ENCODE measurements at places on chromosomes 5 and 9.
A peak's percentile ranks its signal among the peaks of the same experiment; 100 is the strongest.

DNA sequence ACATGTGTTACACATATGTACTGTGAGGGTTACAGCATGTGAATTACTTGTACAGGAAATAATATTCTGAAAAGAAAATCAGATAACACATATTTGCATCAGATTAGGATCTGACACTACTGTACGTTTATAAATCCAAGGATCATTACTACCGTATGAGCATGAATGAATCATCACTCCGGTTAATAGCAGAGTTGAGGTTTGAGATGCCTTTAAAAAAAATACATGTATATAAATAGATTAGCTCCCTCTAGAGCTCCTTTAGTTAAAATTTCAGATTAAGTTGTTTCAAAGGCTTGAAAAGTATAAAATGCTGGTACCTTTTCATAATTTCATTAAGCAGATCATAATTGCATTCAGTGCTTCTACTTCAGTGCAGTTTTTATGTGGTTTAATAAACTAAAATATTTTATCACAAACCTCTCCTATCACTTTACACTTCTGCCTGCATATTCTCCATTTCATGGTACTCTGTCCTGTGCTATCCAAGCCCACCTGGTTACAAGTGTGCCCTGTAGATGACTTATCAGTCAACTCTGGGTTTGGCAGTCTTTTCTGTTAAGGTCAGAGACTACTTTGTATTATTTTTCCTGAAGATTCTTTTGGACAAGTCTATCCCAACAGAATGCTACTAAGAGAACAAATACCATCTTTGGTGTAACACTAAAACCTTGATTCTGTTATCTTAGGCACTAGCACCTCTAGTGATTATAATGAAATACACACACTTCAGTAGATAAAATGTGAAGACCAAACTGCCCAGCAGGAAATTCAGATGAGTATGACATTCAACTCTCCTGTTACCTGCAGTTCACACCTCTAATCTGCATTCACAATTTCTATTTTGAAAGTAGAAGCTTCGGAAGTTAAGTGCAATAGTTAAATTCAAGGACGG, 48.0 kb upstream of the POU5F2 start:
- no peak for DNase-seq

DNA sequence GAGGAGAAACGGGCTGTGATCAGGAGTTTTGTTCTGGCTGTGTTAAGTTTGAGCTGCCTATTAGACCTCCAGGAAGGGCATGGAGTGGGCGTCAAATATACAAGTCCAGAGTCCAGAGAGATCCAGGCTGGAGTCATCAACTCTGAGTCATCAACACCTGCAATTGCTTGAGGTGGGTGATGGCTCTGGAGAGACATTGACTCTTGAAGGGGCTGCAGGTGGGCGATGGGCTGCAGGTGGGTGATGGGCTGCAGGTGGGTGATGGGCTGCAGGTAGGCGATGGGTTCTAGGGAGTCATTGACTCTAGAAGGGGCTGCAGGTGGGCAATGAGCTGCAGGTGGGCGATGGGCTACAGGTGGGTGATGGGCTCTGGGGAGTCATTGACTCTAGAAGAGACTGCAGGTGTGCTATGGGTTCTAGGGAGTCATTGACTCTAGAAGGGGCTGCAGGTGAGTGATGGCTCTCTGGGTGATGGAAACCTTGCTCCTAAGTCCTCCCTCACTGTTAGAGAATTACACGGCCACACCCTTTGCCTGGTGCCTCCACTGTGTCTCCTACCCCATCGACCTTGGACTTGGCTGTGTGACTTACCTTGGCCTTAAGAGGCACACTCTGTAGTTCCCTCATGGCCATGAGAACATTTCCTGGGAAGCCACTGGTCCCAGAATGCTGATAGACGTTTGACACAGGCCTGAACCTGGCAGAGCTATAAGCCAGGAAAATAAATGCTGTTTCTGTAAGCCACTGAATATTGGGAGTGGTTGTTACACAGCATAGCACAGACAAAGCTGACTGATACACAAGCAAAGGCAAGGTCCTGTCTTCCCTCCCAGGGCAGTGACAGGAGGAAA, 10.4 kb upstream of the FIBCD1 start:
- no peak for DNase-seq

DNA sequence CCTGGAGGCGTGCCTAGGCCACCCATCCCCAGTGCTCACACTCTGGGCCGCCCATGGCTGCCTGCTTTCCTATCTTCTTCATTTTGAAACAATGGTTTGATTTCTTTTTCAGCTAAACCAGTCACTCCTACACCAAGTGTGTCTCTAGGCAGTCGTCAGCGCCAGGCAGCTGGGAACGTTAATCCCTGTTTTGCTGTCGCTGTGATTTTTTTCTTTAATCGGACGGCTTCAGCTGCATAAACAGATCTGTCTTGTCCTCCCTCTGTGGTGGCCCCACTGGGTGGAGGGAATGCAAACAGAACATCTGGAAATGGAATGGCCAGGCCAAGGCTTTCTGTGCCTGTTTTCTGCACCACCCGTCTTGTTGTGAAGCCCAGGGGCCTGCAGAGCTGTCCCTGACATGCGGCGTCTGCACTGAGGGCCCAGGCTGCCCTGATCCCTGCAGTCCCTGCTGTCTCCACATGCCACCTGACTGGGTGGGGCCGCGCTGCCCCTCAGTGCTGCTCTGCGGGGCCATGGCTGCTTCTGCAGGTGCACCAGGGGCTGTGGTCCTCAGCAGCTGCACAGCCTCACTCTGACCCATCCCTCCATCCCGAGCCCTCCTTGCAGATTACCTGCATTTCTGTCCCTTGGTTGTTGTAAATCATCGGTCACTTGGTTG, 51.5 kb downstream of the WNK2 start:
- no peak for DNase-seq

DNA sequence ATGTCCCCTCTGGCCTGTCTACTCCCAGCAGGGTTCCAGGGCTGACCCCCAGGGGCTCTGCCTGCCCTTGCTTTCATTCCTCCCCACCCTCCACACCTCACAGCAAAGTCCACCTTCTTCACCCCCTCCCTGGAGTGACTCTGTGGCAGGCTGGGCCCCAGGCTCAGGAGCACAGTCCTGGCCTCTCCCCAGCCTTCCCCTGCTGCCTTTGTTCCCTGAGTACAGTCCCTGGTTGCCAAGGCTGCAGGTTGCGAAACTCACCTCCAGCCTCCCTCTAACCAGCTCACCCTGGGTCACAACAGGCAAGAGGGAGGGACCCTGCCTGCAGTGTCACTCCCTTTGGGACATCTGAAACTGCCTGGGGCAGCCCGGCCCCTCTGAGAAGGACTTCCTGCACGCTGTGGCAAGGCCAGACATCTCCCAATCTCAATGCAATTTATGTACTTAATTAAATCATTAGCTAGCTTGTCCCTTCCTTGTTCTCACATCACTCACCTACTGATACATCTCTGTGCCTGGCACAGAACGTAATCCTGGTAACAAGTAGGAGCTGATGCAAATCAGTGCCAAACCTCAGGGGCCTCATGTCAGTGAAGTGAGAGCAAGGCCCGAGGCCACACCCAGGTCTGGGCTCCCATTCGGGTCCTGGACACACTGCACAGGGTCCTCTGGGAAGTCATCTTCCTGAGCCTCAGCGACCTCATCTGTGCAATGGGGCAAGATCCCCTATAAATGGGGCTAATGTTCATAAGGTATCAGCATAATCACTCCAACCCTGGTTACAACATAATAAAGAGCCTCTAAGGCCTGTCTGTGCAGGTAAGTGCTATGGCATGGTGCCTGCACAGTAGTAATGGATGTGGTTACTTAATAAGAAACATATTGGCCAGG, 27.3 kb upstream of the TRIM14 start:
- DNase-seq: no peak

- DNase-seq: no peak
Measured at GRCh38 chr5:8192840-8193239, 323.9 kb downstream of the MTRR start.

DNA sequence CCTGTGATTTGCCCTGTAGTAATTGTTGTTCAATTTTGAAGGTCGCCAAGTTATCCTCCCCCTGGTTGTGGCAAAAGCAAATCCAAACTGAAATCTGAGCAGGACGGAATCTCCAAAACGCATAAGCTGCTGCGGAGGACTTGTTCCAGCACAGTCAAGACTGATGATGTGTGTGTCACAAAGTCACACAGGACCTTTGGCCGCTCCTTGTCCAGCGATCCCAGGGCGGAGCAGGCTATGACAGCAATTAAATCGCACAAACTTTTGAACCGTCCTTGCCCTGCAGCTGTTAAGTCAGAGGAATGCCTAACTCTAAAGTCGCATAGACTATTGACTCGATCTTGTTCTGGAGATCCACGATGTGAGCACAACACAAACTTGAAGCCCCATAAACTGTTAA, 128.4 kb downstream of the PARP8 start:
- no peak for DNase-seq

GRCh38 chr5:98911280-98912040, 17.3 kb downstream of the CHD1 start:
- DNase-seq: no peak

DNA sequence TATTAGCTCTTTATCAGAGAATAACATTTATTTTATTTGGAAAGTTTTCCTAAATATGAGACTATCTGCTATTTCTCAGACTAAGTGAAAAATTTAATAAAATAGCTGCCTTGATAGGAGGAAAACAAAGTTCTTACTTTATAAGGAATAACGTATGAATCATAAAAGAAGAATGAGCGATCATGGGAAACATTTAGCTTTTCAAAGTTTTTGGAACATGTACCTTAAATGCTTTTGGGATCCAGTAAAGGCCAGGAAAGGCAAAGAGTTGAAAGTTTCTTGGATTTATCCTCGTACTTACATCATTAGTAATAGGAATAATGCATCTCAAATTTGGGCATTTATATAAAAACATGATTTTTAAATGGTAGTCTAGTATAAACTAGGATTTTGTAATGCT, 19.4 kb downstream of the OGN start:
- DNase-seq: no peak

DNA sequence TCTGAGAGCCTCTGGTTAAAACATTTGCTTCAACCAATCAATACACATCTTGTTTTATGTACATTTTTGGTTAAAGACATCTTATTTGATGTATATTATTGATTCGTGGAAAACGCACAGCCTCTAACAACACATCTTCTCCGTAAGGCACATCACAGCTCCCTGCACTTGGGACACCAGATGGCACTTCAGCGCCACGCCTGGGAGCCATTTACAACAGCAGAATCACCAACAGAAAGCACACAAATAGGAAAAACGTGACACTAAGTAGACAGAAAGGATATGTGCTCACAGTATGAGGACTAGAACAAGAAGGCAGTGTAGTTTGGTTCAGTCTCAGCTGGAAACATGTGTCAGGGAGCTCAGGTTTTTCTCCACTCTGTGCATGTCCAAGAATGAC, 199.7 kb downstream of the ROR2 start:
- no peak for DNase-seq

DNA sequence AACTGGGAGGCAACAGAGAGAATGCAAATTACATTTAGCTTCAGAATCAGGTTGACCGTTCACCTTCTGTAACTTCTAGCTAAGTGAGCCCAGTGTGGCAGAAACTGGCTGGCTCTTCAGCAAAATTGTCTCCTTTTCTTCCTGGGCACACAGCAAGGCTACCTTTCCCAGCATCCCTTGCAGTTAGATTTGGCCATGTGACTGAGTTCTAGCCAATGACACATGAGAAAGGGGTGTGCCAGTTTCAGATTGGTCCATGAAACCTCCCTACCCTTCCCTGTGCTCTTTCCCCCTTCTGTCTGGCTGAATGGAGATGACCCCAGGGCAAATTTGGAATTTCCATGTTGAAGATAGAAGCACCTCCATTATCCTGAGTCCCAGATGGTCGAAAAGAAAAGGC, 72.5 kb upstream of the SMIM23 start:
- DNase-seq: no peak

DNA sequence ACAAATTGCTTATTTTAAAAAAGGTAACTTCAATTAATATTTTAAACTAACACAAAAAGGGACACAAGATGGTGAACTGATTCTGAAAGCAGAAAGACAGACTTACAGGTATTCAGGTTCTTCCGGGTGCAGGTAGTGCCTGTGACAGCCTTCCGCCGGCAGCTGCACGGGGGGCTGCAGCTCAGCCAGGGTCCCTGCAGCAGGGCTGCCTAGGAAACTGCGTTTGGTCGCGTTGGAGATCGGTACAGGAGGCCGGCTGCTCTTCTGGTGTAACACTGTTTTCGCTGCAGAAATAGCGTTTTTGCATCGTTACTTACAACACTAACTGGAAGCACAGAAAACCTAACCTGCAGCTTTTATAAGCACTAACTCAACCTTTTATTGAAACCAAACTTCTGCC, 80.0 kb downstream of the CAMSAP1 start:
- no peak for DNase-seq

GRCh38 chr5:124724357-124725039, 21.9 kb downstream of the ZNF608 start:
- no peak for DNase-seq

GRCh38 chr5:115470921-115471320, 73.7 kb downstream of the FEM1C start:
- DNase-seq: no peak

DNA sequence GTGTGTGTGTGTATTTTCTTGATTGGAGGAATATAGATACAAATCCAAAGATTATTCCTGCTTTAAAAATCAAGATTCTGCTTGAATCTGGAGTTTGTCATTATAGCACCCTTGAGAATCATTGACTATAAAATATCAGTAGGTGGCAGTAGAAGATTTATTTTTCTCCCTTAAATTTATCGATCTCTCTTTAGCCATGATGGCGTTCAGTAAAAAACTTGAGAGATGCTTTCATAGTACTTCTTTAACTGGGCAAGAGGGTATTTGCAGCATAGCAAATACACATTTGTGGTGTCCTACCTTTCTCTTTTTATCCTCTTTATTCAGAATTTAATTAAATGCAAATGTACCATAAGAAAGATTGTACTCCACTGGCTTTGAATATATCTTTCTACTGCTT, 307.7 kb downstream of the ADGRV1 start:
- DNase-seq: peak; percentile 50

- no peak for DNase-seq
Measured at GRCh38 chr9:23979491-23979890, 153.5 kb upstream of the ELAVL2 start.

DNA sequence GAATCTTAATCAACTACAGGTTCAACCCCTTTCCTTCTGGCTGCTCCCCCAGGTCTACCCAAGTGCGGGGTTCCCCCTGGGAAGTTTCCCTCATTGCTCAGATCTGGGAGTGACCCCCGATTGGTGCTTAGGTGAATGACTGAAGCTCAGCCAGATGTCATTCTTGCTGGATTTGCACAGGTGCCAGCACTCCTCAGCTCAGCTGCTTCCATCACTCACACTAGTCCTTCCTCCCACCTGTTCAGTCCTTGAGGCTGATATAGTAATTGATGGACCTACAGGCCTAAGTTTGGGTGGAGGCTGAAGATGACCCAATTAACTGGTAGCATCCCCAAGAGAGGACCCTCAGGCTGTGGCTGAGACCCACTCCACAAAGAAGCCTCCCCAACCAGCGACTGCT, 32.9 kb downstream of the PRLR start:
- DNase-seq: no peak

DNA sequence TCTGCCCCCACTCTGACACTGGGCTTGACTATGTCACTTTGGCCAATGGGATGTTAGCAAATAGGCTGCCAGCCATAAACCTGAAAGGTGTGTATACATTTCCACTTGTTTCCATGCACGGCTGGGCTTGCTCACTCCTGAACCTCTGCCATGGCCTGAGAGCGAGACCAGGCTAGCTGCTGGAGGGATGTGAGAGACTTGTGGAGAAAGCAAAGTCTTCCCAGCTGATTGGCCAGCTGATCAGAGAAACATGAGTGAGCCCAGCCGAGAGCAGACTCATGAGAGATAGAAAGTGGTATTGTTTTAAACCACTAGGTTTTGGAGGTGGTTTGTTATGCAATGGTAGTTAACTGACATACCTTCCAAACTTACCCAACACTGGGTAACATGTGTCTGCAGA, 13.9 kb downstream of the FAM193B start:
- no peak for DNase-seq

All from NCI-H1105 treated with DMSO at 0.1 percent for 48 hours (cell line).